ENCODE measurements at places on chromosomes 6 and 20.

GRCh38 chr20:24987873-24988835 is 4.4 kb downstream of the APMAP start:
- DNase-seq: no peak

DNA sequence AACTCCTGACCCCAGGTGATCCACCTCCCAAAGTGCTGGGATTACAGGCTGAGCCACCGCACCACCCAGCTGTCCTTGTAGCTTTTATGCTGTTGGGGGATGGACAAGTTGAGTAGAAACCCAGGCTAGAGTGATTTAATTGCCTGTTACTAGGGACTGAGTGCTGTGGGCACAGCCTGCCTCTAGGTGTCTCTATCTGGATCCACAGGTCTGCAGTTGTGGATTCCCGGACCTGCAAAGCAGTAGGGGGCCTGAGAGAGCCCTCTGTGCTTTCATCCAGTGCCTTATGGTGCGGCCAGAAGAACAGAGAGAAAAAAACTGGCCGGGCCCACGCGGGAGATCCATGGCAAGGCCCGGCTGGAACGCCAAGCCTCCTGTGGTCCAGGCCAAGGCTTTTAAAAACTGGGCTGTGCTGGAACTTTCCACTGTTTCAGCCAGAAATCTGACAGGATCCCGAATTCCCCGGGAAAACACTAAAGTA is 5.2 kb downstream of the SIRPA start:
- DNase-seq: no peak

GRCh38 chr6:63731930-63732329 is 96.3 kb downstream of the PHF3 start:
- no peak for DNase-seq

DNA sequence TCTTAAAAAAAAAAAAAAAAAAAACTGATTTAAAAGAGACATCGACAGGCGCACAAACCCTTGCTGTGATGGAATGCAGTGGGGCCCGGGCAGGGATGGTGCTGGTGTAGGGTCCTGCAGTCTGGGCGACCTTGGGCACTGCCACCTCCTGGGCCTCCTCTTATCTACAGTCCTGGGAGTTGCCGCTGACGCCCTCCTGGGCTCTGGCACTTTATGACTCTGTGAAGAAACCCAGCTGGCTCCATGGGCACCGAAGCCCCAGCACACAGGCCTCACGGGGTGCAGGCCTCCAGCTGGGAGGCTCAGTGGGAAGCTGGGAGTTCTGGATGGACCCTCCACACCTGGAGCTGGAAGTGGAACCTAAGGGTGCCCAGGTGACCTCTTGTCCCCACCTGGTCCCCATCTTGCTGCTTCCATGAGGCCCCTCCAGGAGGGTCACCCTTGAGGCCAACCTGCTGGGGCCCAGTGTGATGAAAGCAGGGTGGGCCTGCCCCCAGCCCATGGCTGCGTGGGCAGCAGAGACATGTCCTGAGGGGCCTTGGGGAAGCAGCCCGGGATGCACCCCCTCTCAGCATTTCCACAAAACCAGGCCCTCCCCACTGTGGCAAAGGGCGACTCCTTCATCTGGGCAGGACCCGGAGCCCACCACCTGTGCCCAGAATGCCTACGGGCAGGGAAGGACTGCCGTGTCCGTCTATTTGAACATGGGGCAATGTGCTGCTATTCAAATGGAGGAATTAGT is 104.9 kb downstream of the ASXL1 start:
- DNase-seq: no peak

GRCh38 chr6:153140299-153140698 is 9.2 kb upstream of the RGS17 start:
- DNase-seq: no peak

DNA sequence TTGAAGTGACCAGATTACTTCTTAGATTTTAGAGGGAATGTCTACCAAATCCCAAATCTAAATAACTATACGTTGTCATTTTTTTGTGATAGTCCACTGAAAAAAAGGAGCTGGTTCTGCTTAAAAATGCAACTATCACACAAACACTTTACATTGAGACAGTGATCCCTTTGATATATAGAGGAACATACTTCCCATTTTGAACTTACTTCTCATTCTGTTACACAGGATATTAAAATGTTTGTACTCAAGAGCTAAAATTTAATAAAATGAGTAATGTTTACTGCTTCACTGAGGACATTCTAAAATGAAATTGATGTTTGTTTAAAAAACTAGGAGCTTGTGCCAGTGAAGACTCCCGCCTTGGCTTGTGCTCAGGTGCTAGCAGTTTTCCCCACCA is 174.1 kb downstream of the CARMIL1 start:
- DNase-seq: no peak

- no peak for DNase-seq
Observed at GRCh38 chr6:13662651-13663334, 47.7 kb downstream of the NOL7 start.

- no peak for DNase-seq
Observed at GRCh38 chr6:124970243-124970642, 8.0 kb downstream of the RNF217 start.

DNA sequence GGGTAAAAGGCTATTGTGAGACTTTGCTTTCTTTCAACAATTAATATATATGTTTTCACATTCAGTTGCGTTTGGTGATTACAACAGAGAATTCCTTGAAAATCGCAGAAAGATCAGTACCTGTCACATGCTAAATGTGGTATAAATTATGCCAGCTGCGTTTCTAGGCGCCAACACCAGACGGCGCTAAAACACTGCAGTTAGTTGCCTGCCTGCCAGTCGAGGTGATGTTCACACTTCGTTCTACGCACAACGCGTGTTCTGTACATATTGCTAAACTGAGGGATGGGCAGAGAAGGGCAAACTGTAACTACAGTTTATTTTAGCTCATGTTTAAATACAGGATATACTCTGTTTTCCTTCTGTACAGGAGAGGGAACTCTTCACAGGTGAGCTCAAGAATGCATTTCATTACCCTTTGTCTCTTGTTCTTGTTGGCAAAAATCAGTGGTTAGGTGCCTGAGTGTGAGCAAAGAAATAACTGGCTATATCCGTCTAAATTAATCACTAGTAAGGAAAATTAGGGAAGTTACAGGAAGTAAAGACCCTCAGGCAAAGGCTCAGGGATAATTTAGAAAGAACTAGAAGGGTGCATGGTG is 100.1 kb upstream of the RGS17 start:
- no peak for DNase-seq

GRCh38 chr6:296151-297122 is 4.2 kb downstream of the DUSP22 start:
- no peak for DNase-seq

DNA sequence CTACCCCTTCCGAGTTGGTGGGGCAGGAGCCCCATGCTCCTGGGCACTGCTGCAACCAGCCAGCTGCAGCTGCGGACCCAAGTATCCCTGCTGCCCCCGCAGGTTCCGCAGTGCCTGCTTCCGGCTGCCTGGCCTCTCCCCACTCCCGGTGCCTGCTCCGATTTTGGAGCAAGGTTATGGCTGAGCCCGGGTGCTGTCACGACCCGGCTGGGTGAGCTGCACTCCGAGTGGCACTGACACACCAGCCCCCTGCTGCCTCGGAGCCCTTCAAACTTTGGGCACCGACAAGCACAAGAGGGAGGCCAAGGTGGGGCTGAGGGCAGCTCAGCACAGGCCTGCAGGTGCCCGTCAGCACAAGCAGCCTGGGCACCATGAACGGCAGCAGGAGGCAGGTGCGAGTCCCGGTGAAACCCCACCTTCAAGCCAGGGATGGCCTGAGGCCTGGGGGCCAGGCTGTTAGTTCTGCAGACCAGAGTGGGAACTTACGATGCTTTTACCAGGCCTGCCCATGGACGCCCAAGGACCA is 25.9 kb upstream of the HACE1 start:
- no peak for DNase-seq

DNA sequence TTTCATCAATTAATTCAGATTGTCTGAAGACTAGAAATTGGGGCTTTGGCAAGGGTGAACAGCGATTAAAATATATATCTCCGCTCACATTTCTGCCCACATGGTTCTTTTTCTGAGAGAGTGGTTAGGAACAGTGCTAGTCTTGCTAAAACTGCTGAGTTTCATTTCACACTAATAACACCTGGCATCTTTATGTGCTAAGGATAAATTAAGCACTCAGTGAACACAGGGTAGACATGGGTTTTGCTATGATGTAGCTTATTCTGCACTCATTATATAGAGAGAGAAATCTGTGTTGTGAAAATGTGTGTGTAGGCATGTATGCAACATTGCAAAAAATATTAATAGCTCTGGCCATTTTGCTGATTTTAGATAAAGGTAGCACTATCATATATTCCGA is 623.4 kb upstream of the FLRT3 start:
- DNase-seq: no peak

- no peak for DNase-seq
Observed at GRCh38 chr6:28751514-28751913, 172.3 kb downstream of the TRIM27 start.

GRCh38 chr6:151166180-151166579 is 73.6 kb upstream of the AKAP12 start:
- no peak for DNase-seq

DNA sequence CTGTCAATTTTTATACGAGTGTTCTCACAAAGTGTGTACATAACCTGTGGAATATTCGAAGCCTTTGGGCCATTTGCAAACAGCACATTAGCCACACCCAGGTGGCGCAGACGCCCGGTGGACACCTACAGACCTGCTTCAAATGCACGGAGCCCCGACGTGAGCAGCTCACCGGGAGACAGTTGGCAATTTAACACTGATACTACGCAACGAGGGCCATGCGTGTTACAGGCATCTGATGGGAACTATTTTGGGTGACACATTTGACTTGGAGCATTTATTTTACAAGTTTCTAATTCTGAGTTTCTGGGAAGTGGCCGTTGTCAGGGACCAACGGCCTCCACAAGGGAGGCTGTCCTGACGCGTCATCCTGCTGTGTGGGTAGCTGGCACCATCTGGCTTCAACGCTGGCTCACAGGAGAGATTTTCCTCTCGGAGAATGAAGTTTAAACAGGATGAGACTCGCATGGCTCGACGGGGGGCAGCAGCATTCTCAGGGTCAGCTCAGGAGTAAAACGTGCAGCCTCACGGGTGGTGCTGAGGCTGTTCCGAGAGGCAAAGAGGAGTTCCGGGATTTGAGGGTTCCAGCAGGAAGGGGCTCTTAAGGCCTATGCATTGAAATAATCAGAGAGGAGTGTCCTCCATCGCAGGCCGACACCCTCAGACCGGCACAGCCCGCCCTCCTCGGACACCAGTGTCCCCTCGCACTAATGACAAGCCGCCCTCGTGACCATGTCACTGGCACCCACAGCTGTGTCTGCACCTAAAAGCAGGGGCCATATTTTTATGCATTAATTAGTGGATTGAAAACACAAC is 207.4 kb downstream of the DLL1 start:
- no peak for DNase-seq

DNA sequence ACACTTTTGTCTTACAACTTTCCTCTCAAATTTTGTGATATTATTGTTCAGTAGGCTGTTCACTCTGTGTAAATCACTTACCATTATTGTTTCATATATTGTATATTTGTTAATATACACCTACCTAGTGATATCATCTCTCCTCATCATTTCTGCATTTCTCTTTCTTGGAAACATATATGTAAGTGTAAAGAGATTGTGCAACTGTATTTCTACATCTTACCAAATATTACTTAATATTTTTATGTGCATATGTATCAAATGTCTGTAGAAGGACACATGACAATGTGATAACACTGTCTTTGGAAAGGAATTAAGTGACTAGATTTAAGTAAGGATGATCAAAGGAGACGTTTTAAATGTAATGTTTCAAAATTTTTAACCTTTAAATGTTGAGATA is 30.2 kb downstream of the ZNF322 start:
- DNase-seq: no peak

GRCh38 chr6:90719321-90720195 is 132.7 kb upstream of the MAP3K7 start:
- DNase-seq: no peak

DNA sequence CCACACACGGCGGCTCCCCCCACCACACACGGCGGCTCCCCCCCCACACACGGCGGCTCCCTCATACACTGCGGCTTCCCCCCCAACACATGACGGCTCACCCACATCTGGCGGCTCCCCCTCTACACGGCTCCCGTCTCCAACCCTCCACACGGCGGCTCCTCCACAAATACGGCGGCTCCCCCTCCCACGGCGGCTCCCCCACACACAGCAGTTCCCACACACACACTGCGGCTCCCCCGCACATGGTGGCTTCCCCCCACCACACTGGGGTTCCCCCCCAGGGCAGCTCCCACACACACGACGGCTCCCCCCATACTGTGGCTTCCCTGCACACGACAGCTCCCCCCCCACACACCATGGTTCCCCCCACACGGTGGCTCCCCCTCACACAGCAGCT is 98.0 kb downstream of the TTLL2 start:
- DNase-seq: no peak

DNA sequence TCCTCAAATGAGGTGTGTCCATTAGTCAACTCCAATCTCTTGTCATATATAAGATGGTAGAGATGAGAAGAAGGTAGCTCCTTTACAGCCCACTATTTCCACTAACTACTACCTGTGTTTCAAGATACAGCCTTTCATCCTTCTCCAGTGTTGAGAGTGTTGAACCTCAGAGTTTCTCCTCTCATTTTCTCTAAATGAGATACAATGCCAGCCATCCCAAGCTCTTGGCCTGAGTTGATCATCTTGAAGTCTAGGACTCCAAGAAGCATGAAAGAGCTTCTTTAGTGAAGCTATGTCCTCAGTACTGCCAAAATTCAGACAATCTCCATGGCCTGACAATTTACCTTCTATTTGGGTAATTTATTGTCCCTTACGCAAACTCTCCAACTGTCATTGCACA is 548 bp upstream of the HLA-DRA start:
- no peak for DNase-seq

GRCh38 chr6:90319044-90319443 is 22.4 kb upstream of the BACH2 start:
- DNase-seq: no peak

DNA sequence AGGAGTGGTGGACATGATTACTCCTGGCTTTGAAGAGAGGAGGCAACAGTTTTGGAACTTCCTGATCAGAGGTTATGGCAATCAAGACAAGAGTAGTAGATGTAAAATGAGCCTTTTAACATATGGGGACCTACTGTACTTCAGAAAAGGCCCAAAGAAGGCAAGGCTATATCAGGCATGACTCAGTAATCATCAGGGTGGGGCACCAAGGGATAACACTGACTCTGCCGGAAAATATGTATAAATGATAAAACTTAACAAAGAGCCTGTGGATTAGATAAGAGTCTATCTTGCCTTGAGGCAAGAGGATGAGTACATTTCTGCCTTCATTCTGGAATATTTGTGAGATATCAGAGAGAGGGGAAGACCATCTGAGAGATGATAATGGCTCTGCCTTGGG is 1389.9 kb upstream of the MAP3K7 start:
- DNase-seq: no peak

- DNase-seq: no peak
Observed at GRCh38 chr20:347317-347639, 367 bp downstream of the NRSN2 start.

DNA sequence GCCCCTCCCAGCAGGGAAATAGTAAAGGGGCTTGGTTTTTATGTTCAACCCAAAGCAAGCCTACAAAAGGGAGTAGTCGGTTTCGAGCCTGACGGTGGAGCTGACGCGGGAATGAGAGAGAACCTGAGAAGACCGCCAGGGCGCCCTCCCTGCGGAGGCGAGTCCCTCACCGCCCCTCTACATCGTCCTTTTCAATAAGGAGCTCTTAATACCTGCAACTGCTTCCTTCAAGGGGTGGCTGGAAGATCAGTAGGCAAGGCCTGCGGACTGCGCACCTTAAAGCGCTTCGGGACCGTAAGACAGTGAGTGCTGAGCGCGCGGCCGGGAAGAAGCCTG is 709 bp upstream of the ZNF76 start:
- DNase-seq: peak; percentile 13
